ENCODE measurements at places on chromosomes 1 and 21.

DNA sequence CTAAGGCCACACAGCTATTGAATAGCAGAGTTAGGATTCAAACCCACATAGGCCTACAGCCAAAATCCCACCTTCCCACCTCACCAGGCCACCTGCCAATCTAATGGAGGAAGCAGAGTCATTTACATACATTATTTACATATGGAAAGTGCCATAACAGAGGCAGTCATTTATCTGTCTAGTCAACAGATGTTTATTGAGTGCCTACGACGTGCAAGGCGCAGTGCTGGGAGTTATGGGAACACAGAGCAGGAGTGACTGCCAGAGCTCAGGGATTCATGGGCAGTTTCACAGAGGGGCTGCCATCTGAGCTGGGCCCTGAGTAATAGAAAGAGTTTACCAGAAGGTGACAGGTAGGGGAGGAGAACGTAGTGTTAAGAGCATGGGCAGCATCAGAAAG lies 10.3 kb upstream of the PADI6 start:
- DNase-seq = no peak

DNA sequence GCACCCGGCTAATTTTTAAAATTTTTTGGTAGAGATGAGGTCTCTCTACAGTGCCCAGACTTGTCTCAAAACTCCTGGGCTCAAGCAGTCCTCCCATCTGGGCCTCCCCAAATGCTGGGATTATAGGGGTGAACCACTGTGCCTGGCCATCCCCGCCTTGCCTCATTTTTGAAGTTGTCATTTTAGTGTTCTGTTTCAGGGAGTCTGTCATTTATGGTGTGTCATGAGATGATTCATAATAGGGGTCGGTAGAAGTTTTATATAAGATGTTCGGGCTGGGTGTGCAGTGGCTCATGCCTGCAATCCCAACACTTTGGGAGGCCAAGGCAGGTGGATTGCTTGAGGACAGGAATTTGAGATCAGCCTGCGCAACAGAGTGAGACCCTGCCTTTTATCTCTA lies 8.5 kb downstream of the PRCC start:
- DNase-seq = no peak

- no peak for DNase-seq
These were observed 238.0 kb downstream of the TM2D1 start for GRCh38 chr1:61486783-61487536.

DNA sequence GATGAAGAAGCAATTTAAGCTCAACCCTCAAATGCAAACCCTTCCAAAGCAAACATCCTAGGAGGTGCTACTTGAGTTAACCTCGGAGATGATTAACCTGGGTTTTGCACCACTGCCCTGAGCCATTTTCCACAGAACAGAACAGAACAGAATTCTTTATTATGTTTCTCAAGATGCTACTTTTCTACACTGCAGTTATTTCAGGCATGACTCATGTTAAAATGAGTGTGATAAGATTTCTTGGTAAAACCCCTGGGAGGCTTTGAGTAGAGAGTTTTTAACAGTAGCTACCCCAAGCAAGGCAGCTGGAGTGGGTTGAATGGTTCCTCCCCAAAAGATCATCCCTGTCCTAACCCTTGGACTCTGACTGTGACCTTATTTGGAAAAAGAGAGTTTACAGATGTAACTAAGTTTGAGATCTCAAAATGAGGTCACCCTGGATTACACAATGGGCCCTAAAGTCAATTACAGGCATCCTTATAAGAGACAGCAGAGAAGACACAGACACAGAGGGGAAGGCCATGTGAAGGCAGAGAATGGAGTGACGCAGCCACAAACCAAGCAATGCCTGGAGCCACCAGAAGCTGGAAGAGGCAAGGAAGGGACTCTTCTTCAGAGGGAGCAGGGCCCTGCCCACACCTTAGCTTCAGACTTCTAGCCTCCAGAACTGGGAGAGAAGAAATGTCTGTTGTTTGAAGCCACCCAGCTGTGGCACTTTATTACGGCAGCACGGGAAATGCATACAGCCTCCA lies 153.4 kb downstream of the ETS2 start:
- no peak for DNase-seq

- no peak for DNase-seq
These were observed 145.4 kb downstream of the SLC45A1 start for GRCh38 chr1:8463144-8463927.

Measured in activated T-cell treated with anti-CD3 and anti-CD28 coated beads, Interleukin-2, amount 50 U/mL, for 1 hour (primary cell).